ENCODE measurements at places on chromosomes 16 and 17.

DNA sequence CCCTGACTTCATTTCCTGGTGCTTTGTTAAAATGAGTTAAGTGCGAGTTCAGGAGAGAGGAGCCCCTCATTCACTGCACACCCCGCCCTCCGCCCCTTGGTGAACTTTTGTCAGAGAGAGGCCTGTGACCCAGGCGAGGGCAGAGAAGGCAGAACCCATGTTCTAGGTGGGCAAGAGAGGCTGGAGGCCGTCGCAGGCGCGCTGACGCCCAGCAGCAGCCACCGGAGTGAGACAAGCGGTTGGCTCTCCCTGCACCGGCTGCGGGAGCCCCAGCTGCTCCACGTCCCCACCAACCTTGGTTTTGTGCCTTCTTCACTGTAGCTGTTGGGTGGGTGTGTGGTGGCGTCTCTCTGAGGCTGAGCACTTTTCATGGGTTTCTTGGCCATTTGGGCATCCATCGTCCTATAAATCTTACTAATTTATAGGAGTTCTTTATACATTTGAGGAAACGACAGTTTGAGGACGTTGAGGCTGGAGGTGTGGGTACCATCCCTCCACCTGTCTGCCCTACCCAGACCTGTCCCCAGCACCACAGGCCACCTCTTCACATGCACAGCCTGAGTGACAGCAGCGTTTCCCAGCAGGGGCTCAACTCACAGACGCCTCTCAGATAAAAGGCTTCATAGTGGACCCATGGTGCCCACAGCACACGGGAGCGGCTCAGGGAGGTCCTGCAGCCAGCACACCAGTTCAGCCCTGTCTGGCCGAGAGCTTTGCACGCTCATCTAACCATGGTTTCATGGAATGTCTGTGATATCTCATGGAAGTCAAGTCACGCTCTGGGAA is 45.2 kb upstream of the CBFA2T3 start:
- DNase-seq = no peak

- no peak for DNase-seq
Measured at GRCh38 chr16:23784811-23785447, 30.1 kb downstream of the CHP2 start.

- no peak for DNase-seq
Measured at GRCh38 chr16:55830658-55831294, 2.1 kb downstream of the CES1 start.

DNA sequence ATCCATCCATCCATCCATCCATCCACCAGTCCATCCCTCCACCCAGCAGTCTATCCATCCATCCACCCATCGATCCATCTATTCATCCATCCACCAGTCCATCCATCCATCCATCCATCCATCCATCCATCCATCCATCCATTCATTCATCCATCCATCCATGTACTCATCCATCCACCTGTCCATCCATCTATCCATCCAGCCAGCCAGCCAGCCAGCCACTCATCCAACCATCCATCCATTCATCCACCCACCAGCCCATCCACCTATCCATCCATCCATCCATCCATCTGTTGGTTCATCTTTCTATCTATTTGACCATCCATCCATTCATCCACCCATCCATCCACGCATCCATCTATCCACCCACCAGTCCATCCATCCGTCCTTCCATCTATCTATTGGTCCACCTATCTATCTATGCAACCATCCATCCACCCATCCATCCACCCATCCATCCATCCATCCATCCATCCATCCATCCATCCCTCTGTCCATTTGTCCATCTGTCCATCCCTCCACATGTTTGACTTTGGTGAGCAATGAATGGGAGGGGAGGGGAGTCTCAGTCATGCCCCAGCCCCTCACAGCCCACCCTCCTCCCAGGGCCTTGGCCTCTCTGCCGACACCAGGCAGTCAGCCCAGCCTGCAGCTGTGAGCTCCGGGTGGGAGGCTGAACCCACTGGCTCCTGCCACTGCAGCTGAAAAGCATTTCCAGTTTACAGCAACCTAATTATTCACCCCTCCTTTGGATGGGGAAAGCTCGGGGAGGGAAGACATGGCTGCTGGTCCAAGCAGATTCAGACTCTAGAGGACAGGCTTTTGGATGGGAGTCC is 38.1 kb upstream of the SSTR5 start:
- no peak for DNase-seq

GRCh38 chr17:68328676-68329075 is 37.4 kb downstream of the ARSG start:
- no peak for DNase-seq

DNA sequence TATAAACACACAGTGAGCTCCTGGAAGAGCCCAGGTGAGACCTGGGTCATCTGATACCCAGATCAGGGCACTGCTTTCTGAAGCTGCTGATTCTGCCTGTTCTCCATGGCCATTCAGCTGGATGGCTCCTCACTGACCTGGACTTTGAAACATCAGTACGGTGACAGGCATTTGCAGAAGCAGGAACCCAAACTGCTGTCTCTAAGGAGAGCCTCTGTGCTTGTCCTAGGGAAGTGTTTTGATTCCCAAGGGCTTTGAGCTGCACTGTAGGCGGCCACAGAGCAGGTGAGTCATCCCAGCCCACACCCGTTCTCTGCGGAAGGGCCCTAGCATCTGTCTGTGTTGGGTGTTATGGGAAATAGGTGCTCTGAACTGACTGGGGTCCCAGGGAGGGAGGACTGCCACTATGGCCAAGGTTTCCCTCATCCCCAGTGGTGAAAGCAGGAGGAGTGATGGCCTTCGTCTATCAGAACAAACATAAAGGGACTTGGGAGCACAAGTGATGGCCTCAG is 60.7 kb upstream of the ADCY9 start:
- no peak for DNase-seq

GRCh38 chr16:68902003-68902968 is 59.0 kb downstream of the TANGO6 start:
- DNase-seq = peak; percentile 67

DNA sequence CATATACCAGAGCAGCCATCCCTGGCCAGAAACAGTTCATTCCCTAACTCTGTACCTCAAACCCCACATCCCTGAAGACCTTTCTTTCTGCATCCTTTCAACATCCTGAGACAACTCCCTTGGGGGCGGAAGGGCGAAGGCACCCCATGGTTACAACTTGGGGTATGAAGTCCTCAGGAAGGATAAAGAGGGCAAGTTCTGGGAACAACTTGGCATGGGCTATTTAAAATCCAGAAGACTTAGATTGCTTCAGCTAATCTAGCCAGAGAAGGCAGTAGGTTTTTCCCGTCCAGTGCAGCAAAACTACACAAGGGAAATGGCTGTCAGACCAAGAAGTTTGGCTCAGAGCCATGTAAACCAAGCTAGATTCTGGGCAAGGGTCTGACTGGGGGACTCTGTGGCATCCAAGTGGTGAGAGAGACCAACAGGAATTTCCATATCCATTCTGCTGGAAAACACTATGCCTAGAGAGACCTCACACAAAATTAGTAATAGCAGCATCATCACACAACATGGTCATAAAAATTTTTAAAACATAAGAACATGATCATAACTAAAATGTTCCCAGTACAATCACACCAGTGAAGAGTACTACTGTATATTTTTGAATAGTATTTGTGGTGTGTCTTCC is 113.2 kb downstream of the CDYL2 start:
- no peak for DNase-seq

DNA sequence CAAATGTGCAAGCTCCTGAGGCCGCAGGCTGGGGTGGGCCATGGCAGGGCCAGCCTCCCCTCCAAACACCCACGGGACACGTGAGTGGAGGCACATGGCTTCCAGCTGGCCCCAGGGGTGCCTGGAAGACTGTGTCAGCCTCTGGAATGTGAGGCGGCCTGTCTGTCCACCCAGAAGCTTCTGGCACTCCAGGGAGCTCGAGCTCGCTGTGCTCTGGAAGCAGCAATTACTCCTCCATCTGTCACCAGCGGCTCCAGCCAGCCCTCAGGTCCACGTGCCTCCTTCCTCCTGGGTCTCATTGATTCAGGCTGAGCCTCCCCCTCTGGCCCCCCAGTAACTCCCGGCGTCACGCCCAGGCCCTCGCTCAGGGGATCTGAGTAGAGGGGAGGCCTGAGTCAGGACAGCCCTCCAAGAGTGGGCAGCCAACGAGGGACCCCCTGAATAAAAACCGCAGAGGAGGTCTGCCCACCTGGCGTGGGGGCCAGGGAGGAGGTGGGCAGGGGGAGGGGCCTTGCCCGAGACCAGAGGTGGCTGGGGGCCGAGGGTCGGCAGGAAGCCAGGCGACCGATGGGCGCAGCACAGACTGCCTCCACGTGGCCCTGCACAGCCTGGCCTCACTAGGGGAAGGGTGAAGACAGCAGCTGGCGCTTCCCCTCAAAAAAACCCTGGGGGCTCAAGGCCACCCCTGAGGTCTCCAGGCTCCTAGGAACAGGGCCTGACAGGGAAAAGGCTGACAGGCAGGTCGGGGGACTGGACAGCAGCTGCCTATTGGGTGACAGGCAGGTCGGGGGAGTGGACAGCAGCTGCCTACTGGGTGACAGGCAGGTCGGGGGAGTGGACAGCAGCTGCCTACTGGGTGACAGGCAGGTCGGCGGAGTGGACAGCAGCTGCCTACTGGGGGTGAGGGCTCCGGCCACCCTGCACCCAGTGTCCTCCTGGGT is 11.9 kb downstream of the PIEZO1 start:
- peak; percentile 47 for DNase-seq

GRCh38 chr16:70267516-70267915 is 15.8 kb upstream of the EXOSC6 start:
- peak; percentile 77 for DNase-seq

DNA sequence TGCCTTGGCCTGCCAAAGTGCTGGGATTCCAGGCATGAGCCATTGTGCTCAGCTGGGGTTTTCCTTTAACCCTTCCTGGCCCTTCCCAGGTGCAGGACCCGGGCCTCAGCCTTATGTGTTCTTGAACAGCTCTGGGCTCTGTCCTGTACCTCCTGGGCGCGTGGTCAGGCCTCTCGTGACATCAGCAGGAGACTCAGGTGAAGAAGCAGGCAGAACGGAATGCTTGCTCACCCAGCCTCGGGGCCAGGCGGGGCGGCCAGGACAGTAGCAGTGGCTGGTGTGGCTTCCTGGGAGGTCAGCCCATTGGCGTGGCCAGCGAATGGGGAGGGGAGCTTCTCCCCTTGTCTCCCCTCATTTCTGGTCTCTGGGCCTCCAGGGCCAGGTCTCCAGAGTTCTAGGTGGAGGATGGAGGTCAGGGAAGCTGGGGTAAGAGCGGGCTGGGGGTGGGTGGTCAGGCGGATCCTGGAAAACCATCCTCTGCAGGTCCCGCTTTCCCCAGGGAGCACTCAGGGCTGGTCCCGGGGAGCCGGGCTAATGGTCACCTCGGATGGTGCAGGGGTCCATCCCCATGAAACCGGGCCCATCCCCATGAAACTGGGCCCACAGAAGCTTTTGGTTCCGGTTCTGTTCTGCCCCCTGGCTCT is 281.5 kb downstream of the SEC14L1 start:
- no peak for DNase-seq

GRCh38 chr16:754656-755055 is 5.9 kb upstream of the MSLN start:
- DNase-seq = no peak

DNA sequence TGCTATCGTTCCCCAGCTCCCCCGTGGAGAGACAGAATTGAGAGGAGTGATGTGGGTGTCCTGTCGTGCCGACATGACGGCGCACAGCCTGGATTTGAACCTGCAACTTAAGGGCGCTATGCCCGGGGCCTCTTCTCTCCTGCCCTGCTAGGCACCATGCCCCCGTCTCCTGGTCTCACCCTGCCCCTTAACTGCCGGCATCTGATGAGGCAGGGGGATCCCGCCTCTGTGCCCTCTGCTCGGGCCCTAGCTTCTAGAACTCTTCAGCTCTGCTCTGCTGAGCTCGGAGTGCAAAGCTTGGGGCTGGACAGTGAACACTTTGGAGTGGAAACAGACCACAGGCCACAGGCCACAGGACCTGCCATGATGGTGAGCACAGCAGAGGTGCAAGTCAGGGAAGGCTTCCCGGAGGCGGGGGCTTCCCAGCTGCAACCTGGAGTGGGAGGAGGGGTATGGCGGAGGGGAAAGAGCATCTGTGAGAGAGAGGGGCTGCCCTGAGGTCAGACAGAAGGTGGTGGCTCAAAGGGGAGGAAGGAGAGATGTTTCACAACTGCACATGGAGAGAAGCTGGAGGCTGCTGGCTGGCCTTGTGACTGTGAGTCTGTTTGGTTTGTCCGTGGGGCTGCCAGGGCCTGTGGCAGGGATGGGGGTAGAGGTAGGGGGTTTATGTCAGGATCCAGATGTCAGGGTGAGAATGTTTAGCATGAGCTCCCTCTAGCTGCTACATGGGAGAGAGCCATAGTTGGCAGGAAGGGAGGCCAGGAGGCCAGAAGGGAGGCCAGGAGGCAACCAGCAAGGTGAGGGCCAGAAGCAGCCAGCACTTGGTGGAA is 107.8 kb downstream of the CRLF3 start:
- no peak for DNase-seq

DNA sequence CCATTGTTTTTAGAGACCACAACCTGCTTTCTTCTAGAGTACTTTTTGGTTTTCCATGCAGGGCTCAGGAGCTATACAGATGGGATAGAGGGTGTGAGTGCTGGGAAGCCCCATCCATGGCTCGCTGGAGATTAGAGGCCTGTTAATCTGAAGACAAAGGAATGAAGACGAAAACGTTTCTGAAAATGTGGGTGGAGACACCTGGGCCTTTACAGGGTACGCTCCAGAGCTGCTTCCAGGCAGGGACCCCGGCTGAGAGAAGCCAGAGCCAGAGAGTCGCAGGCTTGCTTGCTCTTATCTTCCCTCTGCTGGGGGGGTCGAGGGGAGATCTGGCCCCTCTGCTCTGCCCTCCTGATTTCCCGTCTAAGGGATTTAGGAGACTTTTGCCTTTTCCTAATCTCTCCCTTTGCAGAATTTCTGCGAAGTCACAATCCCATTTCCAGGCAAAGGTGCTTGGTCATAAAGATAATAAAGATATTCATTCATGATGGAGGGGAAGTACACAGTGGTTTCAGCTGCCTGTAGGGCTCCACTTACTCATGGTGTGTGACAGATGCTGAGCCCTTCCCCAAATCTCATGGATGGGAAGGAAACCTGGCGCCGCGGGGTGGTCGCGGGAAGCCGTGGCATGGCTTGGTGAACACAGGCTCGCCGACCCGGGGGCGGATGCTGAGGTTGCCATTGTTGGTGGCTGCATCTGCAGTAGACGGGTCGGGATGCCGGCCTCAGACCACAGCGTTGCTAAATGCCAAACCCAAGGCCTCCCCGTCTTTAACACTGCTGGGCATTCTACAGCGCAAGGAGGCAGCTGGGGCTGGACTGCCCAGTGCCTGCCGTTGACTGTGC is 4.8 kb upstream of the SOCS3 start:
- DNase-seq = no peak

DNA sequence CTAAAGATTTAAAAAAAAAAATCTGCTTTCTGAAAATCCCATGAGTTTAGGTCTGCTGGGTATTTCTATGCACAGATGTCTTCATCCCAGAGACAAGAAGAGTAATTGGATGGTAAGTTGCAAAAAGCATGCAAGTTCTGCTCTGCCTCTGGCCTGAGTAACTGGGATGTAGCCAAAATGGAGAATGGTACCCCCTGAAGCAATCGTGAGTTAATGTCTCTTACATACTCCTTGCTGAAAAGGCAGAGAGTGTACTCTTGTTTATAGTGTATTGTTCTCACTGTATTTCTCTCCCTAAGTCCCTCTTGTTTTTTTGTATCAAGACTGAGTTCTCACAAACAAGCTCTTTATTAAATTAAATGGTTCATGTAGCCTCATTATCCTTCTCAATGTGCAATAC is 259.0 kb downstream of the IRX3 start:
- no peak for DNase-seq

- no peak for DNase-seq
Measured at GRCh38 chr16:63457869-63458268, 1421.6 kb upstream of the CDH8 start.
